ENCODE measurements at places on chromosomes 12 and 14. TPM values are rescaled to one million over a fixed set of nuclear protein-coding genes. Genes with fewer than 3 reads are reported as not detected.

Gene MYF6
- not detected for total RNA-seq

DNA sequence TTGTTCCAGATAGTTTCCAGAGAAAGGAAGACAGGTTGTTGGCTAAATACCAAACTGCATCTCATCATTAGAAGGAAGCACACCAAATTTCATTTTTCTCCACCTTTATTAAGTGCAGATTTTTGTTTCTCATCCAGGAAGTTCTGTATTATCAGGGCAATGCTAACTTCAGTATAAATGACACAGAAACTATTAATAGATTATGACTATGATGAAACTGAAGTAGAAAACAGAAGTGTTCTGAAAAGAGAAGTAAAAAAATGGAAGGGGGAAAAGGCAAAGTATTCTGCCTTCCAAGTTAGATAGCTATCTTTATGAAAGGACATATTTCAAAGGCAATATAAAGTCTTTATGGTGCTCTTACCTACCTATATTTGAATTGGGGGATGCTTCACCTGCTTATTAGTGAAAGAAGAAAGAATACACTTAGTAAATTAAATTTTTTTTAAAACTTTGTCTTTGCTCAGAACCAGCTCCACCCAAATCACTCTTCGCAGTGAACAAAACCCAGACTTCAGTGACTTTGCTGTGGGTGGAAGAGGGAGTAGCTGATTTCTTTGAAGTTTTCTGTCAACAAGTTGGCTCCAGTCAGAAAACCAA lies 223.9 kb downstream of the PTPRO start:
- DNase-seq = no peak

DNA sequence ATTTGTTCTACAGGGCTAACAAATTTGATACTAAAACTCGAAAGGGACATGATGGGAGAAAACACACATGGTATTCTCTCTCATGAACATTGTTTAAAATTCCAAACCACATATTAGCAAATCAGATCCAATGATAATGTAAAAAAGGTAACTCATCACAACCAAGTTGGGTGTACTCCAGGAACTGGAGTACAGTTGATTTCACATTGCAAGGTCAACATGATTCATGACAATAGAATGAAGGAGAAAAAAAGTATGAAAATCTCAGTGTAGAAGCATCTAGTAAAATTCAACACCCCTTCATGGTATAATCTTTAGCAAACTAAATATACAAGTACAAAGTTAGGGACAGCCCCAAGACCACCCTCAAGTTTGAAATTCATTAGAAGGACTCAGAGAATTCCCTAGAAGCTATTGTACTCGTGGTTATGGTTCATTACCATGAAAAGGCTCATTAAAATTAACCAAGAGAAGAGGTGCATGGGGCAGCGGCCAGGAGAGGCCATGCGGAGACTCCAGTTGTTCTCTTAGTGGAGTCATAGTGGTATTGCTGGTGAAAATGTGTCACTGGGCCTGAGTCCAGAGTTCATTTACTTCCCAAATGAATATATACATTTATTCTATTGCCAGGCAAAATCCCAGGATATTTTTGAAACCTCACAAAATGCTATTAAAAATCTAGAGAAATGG lies 3.1 kb upstream of the CDCA4 start:
- no peak for DNase-seq

- DNase-seq = peak; percentile 59
Measured at GRCh38 chr12:119673634-119674033, 5.7 kb downstream of the PRKAB1 start.
